SW 1271 (cell line): ENCODE measurements at places on chromosomes 16 and 17.

DNA sequence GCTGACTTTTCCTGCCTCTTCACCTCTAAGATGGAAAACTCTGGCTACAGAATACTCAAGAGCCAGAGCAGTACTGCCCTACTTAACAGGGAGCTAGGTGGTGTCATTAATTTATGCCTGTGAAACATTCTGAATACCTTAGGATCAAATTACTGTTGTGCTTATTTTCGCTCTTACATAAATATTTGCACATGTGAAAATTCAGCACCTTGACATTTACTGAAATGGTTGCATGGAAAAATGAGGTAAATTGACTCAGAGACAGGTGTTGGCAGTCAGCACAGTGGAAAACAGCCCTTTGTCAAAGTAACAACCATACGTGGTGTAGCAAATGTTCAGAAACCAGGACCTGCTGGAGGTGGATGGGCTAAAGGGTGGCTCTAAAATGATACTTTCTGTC lies 193.6 kb downstream of the CDH8 start:
- no peak for DNase-seq

GRCh38 chr16:30112197-30113030 lies 923 bp downstream of the GDPD3 start:
- no peak for DNase-seq

DNA sequence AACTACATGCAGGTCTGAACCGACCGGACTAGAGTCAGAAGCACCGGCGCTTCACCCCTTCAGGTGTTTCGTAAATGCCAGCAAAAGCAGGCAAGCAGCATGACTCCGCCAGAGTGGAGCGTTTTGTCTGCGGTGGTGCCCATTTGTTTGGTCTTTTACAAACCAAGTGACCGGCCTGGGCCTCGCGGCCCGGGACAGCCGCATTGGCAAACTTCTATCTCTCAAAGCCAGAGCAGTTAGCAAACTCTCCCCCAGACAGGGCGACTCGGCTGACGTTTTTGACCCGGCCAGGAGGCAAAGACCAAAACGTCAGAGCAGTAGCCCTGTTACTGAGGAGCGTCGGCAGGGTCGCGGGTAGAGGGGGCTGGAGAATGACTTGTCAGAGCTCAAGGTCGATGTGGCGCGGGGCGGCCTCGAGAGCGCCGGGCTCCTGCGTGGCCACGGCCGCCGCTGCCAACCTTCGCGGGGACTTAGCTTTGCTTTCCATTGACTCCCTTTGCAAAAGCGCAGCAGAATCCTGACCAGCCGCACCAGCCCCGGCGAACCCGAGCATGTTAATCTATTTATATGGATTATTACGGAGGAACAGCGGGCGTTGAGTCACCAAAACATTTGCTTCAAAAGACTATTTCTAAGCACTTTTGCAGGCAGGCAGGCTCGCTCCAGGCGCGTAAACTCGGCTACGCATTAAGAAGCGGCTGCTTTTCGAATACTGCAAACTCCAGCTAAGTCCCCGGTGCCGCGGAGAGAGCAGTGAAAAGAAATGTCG lies 763 bp upstream of the SOX9 start:
- DNase-seq, result no peak

DNA sequence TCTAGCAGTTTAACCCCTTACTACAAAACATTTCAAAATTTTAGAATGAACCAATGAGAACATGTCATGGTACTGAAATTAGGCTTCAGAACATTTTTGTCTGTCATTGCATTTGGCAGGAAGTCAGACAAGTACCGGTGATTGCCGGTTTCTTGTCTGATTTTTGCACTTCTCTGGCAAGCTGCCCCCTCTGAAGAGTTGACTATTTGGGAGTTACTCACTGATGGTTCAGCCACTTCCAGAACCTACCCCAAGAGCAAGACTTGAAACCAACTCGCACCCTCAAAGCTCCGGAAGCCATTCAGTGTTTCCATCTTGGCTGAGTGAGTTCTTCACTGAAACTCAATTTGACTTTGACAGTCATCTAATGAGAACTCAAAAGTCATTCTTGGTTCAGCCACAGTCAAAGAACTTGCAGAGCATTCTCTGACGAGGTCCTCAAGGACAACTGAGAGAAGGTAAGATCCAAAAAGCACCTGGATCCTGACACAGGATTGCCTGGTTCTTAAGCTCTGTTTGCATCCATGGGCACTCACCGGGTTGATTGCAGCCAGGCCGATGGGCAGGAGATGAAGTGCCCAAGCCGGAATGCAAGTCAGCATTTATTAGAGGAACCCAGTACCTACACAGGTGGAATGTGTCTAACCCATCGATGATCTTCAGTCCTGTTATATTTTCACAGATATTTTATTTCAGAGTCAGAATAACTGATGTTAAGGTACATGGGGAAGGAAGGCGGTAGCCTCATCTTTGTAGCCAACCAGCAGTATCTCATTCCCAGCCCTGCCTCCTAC lies 93.6 kb downstream of the USP22 start:
- no peak for DNase-seq

GRCh38 chr16:3589441-3589921 lies 12.3 kb upstream of the NLRC3 start:
- DNase-seq, result no peak

DNA sequence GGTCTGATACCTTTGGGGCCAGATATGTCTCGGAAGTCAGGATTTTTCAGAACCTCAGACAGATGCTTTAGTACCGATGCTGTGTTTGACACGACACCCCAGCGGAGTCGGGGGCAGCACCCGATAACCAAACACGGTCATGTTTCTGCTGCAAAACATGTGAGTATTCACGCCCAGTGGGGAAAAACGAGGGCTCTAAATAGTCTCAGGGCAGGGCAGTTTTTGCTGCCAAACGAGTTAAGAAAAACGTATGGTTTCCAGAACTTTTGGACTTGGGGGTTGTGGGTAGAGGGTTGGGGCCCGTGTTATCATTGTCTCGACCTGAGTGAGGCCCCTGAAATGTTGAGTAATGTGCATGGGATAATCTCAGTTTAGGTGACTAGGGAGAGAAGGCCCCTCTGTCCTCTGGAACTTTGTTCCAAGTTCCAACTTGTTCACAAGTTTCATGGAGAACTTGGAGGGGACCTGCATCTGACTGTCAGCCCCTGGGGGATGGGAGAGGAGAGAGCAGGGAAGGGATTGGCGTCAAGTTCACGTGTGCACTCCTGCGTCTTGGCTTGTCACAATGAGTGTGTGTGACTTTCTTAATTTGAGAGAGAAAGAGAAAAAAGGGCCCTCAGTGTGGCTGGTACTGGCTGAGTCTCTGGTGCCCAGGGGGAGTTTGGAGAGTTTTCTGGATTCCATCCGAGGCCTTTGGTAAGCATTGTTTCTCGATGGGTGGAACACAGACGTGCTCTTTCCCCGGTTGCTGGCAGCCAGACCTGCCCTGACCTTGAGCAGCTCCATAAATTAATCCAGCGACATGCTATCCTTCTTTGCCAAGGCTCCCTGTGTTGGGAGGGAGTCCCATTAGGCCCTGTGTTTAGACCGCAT lies 83.9 kb upstream of the CIBAR2 start:
- DNase-seq, result no peak

GRCh38 chr17:7328009-7328408 lies 1.1 kb downstream of the NEURL4 start:
- no peak for DNase-seq

GRCh38 chr16:84982434-84982833 lies 28.9 kb downstream of the ZDHHC7 start:
- no peak for DNase-seq

DNA sequence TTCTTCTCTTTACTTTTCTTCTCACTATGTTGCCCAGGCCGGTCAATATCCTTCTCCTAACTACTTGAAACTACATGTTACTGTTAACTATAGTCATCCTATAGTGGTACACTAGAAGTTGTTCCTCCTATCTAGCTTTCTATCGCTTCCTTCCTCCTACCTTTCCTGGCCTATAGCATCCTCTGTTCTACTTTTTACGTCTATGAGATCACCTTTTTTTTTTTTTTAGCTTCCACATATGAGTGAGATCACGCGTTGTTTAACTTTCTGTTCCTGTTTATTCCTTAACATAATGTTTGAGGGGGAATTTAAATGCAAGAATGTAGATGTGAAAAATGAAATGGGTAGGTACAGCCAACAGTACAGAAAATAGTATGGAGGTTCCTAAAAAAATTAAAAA lies 30.5 kb upstream of the YPEL2 start:
- no peak for DNase-seq

DNA sequence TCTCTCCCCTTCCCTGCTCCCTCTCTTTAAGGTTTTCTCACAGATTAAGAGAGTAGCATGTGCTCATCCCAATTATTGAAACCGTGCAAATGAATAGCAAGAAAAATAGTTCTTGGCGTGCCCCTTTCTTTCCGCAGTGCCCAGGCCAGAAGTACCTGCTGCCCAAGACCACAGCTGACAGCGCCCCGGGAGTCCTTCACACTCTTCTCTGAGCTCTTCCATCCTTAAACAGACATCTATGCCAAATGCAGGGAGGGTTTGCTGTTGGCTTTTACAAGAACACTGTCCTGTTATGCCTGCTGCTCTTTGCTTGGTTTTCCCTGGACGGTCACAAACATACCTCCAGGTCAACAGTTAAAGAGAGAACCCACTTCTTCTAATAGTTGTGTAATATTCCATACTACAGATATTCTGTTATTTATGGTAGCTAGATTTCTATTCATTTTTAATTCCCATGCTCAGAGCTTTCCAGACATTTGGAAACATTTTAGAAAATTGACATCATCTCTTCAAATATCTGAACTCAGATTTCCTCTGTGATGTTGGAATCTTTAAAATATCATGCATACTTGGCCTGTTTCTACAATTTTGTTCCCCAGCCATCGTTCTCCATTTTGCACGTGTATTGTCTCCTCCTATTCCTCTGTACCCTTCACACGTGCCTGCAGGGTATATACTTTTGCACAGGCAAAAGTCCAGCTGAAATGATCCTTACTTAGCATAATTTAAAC lies 416.7 kb downstream of the WWOX start:
- no peak for DNase-seq

- peak; percentile 76 for DNase-seq
Measured at GRCh38 chr16:67268136-67268579, 11.2 kb upstream of the PLEKHG4 start.

DNA sequence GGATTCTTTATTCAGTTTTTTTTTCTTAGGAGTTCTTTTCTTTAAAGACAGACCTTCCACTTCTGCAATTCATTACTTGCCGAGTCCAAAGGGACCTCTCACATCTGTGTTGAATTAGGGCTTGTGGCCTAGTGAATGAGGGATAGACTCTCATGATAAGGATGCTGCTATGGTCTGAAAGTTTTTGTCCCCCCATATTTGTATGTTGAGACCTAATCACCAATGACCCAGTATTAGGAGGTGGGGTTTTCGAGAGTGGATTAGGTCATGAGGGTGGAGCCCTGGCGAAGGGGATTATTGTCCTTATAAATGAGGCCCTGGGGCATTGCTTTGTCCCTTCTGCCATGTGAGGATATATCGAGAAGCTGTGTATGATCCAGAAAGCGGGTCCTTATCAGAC lies 9.5 kb downstream of the KRT12 start:
- no peak for DNase-seq

DNA sequence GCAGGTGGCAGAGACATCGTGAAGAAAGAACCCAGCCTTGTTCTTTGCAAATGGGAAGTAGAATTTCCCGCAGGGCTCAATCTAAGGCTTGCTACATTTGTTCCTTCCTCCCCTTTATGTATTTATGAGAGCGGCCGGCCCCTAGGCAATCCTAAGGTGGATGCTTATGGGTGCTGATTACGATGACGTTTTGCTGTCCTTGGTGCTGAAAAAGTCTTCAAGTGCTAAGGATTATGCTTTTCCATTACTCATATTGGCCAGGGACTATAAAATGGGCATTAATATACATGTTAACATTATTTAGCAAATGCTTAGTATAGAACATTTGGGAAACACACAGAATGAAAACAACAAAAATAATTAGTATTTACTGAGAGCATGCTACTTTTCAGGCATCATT lies 313.3 kb upstream of the XYLT1 start:
- no peak for DNase-seq

- DNase-seq, result peak; percentile 57
Measured at GRCh38 chr16:89320782-89321501, 103.4 kb downstream of the ZNF778 start.

- no peak for DNase-seq
Measured at GRCh38 chr17:60724647-60725046, 47.0 kb downstream of the BCAS3 start.

DNA sequence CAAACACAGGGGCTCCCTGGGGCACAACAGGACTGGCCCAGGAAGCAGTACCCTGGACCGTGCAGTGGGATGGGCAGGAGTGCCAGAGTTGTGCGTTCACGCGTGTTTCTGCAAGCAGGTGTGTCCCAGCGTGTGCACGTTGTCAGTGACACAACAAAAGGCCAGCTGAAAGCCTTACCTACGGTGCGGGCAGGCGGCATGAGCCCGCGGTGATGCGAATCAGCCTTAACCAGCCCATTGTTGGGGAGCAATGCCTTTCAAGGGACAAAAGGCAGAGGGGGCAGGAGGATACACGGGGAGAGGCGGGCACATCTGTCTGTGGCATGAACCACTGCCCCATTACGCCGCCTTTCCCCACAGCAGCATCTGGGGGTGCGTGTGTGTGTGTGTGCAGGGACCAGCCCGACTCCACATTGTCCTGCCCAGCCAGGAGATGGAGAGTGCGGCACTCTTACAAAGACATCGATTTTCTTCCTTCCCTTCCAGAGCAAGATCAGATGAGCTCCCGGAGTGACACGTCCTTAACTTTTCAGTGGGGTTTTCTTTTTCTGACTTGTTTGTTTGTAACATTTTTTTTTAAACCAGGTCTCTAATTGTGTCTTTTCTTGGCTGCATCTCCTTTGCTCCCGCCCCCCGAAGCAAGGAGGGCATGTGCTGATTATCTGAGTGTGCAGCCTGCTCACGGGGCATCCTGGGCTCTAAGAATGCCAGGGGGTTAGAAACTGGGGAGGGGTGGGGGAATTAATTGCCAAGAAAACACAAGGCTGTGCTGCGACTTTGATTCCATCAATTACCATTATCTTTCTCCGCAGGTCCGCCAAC lies 158.1 kb downstream of the ZNF423 start:
- DNase-seq, result no peak

- peak; percentile 95 for DNase-seq
Measured at GRCh38 chr17:17151962-17152361, 54.2 kb downstream of the PLD6 start.

- no peak for DNase-seq
Measured at GRCh38 chr16:47713225-47713595, 252.1 kb downstream of the PHKB start.

- no peak for DNase-seq
Measured at GRCh38 chr17:63910096-63910495, 962 bp downstream of the CSHL1 start.

- DNase-seq, result no peak
Measured at GRCh38 chr17:10802496-10803284, 1.2 kb downstream of the TMEM238L start.

- no peak for DNase-seq
Measured at GRCh38 chr17:67151717-67152116, 93.3 kb downstream of the HELZ start.

GRCh38 chr16:81481207-81481821 lies 36.7 kb downstream of the CMIP start:
- no peak for DNase-seq

- no peak for DNase-seq
Measured at GRCh38 chr17:66589892-66590291, 245.0 kb upstream of the CACNG5 start.

DNA sequence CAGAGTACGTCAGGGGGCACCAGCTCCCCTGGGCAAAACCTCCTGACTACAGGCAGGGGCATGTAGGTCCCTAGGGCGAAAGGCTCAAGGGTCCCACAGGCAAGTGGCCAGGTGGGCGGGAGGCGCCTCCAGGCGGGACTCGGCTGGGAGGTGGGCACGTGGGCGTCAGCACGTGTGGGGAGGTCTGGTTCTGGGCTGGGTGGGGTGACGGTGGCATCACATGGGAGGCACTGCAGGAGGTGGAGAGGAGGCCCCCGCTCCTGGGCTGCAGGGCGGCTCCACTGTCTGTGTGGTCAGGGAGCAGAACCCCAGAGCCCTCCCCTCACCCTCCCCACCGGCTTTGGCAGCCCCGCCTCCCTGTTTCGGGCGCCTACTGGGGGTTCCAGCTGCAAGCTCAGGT lies 52.7 kb downstream of the ACTG1 start:
- DNase-seq, result no peak
